ENCODE measurements at places on chromosomes 4 and X. TPM values are rescaled to one million over a fixed set of nuclear protein-coding genes. Genes with fewer than 3 reads are reported as not detected.

N4BP2 gene
- polyA plus RNA-seq, result 12.9 TPM

FAM241A gene
- polyA plus RNA-seq, result 2.3 TPM

CT45A5 gene
- polyA plus RNA-seq, result not detected

HHIP gene
- polyA plus RNA-seq, result not detected

PHOX2B gene
- polyA plus RNA-seq, result not detected

PNMA3 gene
- polyA plus RNA-seq, result 0.37 TPM

GRCh38 chr4:27934871-27935270, 1074.2 kb downstream of the STIM2 start:
- no peak for DNase-seq

- DNase-seq, result no peak
Observed at GRCh38 chrX:258291-259040, 22.7 kb upstream of the PLCXD1 start.

DNA sequence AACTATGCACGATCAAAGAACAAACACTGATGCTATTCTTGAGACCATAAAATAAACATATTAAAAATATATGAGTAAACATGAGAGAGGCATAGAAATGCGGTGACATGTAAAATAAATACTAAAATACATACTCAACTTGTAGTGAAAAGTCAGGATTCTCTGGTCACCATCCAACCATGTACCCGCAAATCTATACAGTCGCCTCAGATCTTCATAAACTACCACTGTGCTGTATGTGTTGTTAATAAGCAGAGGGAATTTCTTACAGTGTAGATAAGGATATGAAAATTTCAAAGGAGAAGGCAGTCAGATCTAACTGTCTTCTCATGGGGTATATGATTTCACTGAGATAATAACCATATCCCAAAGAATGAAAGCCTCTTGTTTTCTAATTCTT, 67.8 kb upstream of the FAM47B start:
- no peak for DNase-seq

DNA sequence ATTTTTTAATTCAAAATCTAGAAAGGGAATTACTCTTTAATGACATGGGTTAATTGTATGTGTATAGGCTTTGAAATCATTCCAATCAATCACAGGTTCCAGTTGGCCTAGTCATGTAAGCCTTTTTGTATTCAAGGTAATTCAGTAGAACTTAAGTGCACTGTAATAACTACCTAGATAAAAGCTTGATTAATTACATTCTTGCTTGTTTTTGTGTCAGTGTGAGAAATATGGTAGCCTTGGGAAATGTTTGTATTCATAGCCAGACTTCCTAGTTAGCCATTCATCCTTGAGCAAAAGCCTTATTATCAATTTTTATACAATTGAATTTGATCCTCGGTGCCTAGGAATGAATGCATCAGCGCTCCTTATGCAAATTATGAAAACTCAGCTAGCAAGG, 33.5 kb downstream of the TKTL2 start:
- DNase-seq, result no peak

- DNase-seq, result no peak
Observed at GRCh38 chr4:93312299-93312698, 516.3 kb upstream of the ATOH1 start.

DNA sequence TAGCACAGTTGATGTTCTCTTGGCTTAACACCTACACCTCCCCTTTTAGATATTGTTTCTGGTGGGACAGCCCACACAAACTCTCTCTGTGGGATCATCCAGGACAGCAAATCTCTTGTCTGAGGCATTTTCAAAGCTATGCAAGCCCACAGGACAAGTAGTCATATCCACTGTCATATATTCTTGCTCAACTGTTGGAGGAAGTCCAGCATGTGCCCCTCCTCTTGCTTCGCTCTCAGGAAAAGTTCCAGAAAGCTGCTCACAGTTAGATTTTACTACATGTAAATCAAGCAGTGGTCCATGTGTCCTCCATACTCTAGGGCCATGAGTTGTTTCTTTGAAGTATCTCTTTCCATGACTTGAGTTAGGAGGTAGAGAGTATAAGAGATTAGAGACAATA, 260.7 kb downstream of the INPP4B start:
- DNase-seq, result no peak

DNA sequence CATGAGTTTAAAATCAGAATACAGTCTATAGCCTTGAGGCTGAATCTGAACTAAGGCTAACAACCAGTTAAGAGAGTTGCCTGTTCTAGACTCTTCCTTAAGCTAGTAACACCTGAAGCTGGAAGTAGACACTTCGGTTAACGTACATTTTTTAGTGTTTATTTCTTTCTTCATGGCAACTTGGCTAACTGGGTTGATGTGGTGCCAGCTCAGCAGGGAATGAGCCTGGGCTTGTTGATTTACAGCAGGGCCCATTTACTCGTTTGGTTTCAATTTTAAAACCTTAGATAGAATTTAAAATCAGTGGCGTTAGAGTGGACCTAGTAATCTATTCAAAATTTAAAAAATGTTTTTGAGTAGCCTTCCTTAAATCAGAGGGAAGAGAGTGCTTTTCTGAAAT, 137.6 kb upstream of the ESX1 start:
- DNase-seq, result no peak

DNA sequence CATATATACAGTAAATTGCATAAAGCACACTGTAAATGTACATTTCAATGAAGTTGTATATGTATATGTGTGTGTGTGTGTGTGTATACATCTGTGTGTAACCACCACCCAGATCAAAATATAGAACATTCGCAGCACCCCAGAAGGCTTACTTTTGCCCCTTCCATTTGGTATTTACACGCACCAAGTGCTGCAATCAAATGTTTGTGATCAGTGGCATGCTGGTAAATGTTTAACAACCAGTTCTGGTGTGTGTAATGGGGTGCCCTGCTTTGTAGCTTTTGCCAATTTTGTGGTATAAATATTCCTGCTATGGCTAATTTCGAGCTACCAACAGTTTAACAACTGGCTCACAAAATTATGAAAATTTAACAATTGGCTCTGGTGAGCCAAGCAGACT, 101.3 kb downstream of the RTL5 start:
- DNase-seq, result no peak
